ENCODE measurements at places on chromosomes 4 and X.
A peak's percentile ranks its signal among the peaks of the same experiment; 100 is the strongest.

- no peak for DNase-seq
Measured at GRCh38 chr4:176569301-176569700, 223.4 kb downstream of the VEGFC start.

DNA sequence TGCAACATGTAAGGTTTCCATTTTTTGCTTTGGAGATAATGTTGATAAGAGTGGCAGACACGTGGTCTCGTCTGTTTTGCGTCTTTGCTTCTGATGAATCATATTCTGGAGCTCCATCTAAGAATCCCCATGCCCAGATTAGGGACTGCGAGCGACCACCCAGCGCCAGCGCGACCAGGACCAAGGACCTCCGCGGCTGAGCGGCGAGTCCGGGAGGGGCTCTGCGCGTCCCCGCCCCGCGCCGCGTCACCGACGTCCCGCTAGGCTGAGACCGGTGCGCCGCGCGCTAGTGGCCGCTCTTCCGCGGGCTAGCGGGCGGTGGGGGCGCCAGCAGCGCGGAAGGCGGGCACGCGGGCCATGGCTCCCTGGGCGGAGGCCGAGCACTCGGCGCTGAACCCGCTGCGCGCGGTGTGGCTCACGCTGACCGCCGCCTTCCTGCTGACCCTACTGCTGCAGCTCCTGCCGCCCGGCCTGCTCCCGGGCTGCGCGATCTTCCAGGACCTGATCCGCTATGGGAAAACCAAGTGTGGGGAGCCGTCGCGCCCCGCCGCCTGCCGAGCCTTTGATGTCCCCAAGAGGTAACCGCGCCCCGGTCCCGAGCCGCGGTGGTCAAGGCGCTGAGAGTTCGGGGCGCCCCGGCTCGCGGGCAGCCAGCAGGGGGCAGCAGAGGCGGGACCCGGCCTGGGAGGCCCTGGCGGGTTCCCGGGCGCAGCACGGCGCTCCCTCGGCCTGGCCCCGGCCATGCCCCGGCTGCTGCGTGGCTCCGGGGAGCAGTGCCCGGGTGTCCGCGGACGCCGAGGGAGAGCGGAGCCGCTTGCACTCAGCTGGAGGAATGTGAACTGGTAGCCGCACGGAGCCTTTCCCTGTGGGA lies at the start of gene SRD5A3:
SRD5A3 (plus strand) TSS at position 263 of the 871 bp plus-strand sequence; CDS start at position 358, 95 bp downstream.
- peak; percentile 77 for DNase-seq

DNA sequence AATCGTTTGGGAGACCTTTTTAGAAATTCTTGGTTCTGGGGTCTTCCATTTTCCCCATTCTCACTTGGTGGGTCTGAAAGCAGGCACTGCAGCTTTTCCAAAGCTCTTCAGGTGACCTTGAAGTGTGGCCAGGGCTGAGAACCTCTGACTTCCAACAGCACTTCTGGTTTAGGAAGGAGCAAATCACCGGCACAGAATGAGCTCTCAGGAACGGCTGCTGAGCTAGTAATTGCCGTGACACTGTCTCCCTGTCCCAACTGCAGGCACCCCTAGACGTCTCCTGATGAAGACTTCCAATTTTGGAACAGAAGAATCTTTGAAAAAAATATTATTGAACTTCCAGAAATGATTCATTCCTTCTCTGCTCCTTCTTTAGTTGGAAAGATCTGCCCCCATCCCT lies 31.3 kb downstream of the CD38 start:
- no peak for DNase-seq

DNA sequence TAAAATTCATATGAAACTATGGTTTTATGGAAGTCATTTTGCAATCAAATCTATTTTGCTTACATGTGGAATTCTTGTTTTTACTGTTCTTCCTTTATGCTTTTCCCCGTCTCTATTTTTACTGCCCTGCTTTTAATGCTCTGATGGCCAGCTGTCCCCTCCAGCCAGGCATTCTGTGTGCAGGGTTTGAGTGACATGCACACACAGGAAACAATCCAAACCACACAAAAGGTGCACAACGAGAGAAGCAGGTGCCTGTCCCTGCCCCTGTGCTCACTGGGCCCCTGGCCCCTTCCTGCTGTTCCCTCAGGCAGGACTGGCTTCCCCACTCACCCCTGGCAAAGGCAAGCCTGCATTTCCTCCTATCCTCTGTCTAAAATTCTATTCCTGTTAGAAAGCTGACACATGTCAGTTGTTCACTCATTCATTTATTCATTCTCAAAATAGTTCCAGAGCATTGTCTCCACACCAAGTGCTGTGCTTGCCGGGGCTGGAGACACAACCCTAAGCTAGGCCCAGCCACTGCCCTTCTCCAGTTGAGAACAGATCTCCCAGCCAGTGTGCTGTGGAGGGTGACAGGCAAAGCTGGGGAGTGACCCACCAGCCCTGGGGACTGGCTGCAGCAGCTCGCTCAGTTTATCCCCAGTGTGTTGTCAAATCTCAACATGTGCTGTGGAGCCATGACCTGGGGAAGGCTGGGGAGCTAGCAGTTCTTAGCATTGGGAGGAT lies 346.3 kb downstream of the FBXW7 start:
- DNase-seq = no peak

- DNase-seq = no peak
Measured at GRCh38 chrX:16125520-16126149, 2.3 kb downstream of the GRPR start.

All from CD4-positive, alpha-beta T cell treated with Interferon gamma for 1 hour (primary cell).